Anterior cingulate cortex (tissue), 58 donors: ENCODE measurements at places on chromosomes 7 and 10.

DNA sequence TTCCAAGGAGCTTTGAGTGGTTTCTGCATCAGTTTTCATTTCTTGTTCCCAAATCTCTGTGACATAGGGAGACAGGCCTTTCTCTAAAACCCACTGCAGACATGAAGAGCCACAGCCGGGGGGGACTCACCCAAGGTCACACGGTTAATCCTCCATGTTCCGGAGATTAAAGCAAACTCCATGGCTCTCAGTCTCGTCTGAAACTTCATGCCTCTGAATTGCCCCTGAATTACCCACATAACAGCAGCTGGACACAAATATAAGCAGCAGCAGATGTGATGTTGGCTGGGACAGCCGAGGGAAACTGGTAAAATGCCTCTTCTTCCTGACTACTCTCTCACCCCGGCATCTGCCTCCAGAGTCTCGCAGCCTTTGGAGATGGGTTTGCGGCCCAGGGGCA lies 402.2 kb downstream of the DNAJB6 start:
- DNase-seq, result no peak

GRCh38 chr10:126580873-126581647 lies 89.4 kb downstream of the C10orf90 start:
- no peak for DNase-seq

- no peak for DNase-seq
These were observed 84.4 kb downstream of the SLIT1 start for GRCh38 chr10:97101166-97101940.

DNA sequence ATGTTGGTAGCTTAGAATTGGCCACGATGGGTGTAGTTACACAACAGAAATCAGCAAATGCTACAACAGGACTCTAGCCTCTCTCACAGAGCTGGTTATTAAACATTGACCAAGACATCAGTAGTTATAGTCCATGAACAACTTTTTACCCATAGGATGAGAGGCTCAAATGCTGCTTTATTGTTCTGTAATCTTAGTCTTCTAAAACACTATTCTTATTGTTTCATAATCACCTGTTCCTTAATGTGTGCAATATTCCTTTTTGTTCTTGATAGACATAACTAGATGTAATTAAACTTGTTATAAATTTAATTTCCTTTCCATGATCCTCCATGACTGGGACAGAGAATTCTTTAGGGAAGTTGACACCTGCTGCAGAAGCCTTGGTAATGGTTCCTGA lies 356.9 kb downstream of the EXOC4 start:
- DNase-seq, result no peak

DNA sequence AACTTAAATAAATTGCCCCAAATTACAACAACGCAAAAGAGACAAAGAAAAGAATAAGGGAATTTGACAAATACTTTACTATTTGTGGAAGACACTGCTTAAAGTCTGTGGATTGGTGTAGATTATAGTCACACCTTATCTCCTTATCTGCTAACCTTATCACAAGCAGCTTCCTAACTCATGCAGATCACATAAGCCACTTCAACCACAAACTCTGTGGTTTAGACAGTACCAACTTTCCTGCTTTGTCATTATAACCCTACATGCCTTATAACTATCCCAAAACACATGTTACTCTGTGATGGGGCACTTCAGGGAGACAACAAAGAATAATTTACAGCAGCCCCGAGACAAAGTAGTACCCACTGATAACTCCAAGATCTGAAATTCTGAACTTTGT lies 41.5 kb upstream of the PPP3CB start:
- no peak for DNase-seq

DNA sequence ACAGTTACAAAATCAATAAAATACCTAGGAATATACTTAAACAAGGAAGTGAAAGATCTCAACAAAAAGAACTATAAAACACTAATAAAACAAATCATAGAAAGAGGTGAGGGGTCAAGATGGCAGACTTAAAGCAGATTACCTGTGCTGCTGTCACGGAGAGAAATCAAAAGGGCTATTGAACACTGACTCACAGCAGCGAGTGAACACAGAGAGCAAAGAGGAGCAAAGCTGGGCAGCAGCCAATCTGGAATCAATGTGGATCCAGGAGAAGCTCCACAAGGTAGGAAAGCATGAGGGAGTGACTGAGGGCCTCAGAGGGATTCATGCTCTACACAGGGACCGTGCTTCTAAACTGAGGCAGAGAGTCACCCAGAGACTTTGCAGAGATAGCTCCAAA lies 562.0 kb upstream of the SEMA3D start:
- no peak for DNase-seq

DNA sequence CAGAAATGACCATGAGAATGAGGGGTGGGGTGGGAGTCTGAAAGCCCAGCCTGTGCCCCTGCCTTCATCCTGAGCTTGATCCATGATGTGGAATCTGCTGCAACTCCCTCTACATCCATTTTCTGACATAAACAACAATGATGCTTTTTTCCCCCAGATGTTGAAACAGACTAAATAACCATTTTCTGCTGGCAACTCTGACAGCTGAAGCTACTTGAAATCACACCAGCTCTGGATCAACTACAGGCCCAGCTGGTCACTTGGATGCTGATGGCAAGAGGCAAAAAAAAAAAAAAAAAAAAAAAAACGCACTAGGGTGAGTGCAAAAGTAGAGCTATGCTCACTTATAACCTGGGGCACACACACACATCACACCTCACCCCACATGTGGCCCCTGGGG lies 74.2 kb downstream of the FAM107B start:
- DNase-seq, result no peak

DNA sequence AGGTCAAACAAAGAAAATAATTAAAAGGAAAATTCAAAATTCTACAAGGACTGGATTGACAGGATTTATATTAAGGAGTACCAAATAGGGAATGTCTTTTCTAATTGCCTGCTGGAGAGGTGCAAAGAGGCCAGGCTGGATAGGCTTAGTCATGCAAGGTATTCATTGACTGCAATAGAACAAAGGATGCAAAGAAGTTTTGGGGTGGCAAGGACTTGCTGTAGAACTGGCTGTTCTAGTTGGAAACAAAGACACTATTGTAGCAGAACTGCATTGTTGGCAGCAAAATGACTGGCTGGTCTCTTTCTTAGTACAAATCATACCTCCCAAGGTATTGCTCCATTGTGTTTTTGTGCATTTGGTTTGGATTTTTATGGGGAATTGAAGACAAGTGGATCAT lies 10.1 kb downstream of the ITGB8 start:
- DNase-seq, result peak; percentile 15

- no peak for DNase-seq
These were observed 2.5 kb downstream of the LSM8 start for GRCh38 chr7:118186501-118186900.

- no peak for DNase-seq
These were observed 2.4 kb downstream of the PRDX3 start for GRCh38 chr10:119176166-119176565.

DNA sequence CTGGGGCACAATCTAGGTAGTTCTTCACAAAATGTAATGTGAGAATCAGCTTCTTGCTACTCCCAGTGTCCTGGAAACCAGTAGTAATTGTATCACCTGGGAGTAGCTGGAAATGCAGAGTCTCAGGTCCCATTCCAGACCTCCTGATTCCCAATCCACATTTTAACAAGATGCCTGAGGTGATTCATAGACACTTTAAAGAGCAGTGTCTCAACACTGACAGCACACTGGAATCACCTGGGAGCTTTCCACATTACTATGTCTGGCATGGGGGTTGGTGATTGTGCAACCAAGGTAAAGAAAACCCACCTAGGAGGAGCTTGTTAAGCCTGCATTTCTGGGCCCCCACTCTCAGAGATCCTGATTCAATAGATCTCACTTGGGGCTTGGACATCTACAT lies 11.1 kb downstream of the DPY19L1 start:
- no peak for DNase-seq

DNA sequence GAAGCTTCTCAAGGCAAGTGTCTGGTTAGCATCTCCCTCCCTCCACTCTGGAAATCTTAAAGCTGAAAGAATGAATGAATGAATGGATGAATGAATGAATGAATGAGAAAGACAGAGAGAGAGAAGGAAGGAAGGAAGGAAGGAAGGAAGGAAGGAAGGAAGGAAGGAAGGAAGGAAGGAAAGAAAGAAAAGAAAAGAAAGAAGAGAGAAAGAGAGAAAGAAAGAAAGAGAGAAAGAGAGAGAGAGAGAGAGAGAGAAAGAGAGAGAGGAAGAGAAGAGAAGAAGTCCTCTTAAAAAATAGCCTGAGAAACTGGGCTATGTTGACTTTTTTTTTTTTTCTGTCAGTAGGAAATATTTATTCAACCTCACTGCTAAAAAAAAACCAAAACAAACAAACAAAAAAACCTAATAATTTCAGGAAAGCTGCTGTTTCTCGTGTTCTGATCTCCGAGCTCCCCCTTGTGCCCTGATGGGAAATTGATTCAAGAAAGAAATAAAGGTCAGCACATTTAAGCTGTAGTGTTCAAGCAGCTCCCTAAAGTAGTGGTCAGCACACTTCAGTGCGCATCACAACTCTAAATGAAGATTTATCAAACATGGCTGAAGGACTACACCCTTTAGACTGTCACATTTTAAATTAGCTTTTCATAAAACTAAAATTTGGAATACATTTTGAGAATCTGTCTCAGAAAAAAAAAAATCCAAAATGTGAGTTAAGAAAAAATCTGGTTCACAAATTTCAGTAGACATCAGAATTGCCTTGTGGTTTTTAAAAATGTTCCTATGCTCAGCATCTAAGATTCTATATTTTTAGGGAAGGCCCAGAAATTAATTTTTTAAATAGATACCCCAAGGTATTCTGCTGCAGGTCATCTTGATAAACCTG lies 154.3 kb downstream of the ELAPOR2 start:
- no peak for DNase-seq

DNA sequence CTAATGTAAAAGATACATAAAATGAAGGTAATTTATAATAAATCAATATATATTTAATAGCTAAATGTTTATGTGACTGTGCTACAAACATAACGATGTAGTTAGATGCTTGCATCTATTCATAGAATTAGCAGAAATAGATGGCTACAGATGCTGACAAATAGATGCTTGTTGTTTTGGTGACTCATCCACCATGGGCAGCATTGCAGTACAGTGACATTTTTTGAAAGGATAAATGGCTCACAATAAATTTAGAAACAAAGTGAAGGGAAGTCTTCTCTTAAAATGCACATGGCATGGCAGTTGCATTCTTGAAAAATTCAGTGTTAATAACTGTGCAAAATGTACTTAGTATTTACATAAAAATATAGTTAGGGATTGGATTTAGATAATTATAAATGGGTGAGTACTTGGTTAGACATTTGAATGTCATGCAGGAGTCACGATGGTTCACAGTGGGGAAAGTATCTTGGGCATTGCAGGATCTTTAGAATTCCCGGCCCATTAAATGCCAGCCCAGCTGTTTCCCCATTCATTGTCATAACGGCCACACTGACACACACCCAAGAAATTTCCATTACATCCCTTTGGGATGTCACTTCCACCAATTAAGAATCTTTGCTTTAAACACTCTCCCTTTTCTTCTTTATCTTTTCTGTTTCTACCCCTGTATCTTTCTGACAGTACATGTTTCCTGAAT lies 564.1 kb downstream of the ATRNL1 start:
- DNase-seq, result no peak

DNA sequence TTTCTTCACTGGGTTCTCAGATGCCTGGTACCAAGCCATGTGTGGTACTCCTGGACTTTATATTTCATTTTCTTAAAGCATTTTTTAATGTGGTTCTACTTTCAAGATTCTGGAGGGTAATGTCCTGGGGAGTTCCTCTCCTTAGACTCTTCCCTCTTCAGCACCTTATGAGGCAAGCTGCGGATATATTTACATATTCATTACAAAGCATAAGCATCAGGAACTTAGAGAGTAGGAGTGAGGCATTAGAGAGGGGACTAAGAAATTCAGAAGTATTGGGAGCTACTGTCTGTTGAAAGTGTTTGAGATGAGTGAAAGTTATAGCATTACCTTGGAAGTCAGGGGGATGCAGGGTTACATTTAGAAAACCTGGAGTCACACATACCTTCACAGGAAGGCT lies 20.8 kb downstream of the AUTS2 start:
- DNase-seq, result no peak

DNA sequence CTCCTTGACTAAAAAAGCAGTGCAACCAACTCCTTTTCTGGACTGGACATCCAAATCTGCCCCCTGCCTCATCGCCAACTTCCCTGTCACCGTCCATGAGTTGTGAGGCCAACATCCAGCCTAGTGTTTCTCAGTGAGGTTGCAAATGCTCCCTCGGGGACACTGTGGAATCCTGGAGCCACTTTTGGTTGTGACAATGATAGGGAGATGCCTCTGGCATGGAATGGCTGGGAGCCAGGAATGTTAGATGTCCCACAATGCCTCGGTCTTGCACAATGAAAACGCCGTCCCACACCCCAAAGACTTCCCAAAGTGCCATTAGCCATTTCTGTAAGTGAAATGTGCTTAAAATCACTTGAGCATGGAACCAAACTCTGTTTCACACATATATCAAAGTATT lies 105.2 kb downstream of the OSBPL3 start:
- no peak for DNase-seq

GRCh38 chr7:146117576-146117975 lies 975 bp downstream of the CNTNAP2 start:
- no peak for DNase-seq

DNA sequence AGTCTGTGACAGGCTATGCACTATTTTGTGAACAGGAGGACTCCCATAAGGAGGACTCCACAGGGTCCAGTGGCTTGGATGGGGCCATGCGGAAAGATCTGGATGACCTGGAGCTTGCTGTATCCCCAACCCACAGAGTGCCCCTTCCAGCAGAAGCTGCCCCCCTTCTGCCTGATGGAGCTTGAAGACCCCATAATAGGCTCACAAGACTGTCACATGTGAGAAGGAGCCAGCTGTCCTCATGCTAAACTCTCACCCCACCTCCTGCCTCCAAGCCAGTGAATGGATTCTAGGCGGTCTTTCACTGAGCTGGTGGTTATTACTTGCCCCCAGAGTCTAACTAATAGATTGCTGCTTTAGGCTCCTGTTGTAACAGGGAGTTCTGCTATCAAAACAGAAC lies 79.1 kb downstream of the XRCC2 start:
- DNase-seq, result no peak

DNA sequence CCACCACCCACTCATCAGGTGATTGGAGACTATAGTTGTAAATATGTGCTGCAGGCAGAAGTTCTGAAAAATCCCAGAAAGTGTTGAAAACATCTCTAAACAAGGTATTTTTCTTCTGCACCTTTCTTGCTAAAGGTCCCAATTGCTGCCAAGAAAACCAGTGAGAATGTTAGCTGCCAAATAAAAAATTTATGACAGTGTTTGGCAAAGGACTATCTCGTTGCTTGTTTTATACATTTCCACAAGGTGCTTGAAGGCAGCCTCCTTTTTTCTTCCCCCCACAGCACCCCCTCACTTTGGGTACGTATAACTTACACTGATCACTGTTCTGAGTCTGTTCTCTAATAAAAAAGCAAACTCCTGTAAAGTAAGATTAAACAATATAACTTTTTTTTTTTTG lies 158.6 kb upstream of the TCF7L2 start:
- no peak for DNase-seq

- DNase-seq, result no peak
These were observed 1176.9 kb downstream of the TYW1 start for GRCh38 chr7:68173513-68173912.
